DMS153 (cell line): ENCODE measurements at places on chromosomes 2 and 18.

DNA sequence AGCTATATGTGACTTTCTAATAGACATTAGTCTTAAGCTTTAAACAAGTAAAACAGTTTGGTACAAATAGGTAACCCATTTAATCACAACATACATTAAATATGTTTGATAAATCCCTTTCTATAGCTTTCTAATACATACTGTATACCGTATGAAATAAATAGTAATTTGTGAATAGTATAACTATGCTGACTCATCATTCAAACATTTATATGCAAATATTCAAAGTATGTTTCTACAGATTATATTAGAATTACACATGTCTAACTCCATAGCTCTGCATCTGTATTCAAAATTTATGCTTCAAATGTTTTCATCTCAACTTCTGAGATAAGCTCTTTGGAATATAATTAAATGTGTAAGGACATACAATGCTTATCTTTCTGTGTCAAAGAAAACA, 142.7 kb upstream of the ZNF804A start:
- DNase-seq: no peak

GRCh38 chr2:29776406-29776805, 145.0 kb downstream of the ALK start:
- no peak for DNase-seq

DNA sequence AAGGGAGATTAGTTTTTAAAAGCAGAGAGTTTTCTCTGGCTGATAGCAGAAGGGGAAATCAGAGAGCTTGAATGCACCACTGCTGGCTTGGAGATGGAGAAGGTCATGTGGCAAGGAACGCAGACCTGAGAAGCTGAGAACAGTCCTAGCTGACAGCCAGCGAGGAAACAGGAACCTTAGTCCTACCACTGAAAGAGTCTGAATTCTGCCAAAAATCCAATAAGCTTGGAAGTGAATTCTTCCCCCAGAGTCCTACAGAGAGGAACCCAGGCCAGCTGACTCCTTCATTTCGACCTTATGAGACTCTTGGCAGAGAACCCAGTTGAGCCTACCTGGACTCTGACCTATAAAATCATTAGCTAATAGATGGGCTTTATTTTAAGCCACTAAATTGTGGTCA, 371.9 kb upstream of the TNP1 start:
- DNase-seq: no peak

GRCh38 chr2:146228466-146229058, 1616.3 kb upstream of the ACVR2A start:
- no peak for DNase-seq

DNA sequence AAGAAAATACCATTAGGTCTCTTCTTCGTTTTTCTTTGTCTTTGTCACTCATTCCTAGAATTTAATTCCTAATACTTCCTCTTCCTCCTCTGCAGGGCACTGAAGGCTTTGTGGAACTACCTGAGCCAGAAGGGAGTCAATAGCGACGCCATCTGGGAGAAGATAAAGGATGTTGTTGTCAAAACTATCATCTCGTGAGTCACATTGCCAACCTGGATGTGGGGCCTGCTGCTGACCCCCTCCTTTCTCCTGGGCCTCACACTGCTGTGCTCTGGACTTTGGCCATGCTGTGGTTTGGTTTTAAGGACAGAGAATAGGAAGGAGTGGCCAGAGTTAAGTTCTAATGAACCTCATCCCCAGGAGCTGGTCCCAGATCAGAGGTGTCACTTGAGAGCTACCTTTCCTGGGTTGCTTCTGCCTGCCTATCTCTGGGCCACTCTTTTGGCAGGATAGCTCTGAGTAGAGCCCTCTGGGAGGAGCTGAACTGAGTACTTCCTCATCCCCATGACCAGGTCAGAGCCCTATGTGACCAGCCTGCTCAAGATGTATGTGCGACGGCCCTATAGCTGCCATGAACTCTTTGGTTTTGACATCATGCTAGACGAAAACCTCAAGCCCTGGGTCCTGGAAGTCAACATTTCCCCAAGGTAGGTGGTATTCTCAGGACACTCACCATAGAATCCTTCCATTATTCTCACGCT, 33.1 kb upstream of the CYP27A1 start:
- DNase-seq: no peak
